ENCODE measurements at places on chromosomes 3 and 15.

DNA sequence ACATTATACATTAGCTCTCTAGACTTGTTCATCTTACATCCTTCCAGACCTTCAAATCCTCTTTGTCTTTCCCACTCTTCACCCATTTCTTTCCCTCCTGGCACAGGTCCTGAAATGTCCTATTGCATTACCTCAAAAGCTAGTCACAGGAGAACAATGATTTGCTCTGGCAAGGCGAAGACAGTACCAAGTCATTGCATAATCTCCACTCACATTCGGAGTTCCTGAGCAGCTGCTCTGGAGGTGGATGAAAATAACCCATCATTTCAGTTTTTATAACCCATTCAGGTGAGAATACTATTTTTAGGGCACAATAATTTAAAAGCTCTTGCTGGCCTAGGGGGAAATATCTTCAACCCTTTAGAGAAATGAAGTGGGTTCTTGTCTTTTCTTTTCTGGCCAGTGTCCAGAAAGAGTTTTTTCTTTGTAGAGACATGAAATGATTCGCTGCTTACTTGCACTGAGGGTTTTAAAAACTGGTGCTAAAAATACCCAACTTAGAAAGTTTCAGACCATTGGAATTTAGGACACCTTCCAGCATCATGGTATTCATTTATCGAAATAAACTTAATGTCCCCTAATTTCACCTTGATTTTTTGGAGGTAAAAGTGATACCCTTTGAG is 23.4 kb upstream of the DYNC1LI1 start:
- DNase-seq = no peak

DNA sequence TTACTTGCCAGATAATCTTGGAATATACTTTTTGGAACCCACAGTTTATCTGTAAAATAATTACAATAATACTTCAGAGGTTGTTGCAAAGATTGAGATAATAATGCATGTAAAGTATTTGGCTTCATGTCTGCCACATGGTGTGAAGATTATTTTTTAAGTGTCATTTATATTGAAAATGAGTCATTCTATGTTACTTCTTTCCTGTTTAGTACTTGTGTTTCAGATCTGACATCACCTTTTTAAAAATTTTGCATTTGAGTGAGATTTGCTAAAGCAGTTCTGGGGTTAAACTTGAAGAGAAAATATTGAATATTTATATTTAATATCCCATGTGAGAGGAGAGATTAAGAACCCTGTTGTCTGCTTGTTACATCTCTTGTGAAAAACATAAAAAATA is 31.2 kb downstream of the IQGAP1 start:
- DNase-seq = no peak

- DNase-seq = no peak
Observed at GRCh38 chr15:38509152-38509551, 55.2 kb downstream of the FAM98B start.

- no peak for DNase-seq
Observed at GRCh38 chr15:47587940-47588802, 129.1 kb upstream of the SEMA6D start.

DNA sequence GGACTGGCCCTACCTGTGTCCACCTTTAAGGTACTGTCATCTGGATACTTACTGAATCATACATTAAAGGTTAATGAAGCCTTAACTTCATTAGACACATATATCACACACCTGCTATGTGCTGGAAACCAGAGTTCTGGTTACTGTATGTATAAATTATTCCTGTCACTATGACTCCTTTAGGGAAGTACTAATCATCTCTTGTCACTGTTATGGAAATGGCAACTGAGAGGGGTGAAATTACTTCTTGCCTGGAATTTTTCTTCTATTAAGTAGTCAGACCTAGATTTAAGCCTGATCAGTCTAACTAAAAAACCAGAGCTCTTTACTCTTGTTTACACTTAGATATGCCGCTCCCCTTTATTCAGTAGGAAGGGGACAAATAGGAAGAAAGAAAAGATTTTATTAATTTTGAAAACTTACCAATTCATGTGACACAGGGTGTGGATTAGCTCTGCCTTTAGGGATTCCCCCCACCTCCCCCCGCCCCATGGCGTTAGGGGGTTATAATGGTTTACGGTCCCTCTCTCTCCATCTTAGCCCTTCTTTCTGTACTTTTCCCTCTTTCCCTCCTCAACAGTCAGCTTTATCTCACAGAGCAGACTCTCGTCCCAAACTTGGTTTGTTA is 152.5 kb downstream of the KLHL25 start:
- no peak for DNase-seq

- DNase-seq = no peak
Observed at GRCh38 chr3:131216801-131217200, 164.8 kb upstream of the NUDT16 start.

DNA sequence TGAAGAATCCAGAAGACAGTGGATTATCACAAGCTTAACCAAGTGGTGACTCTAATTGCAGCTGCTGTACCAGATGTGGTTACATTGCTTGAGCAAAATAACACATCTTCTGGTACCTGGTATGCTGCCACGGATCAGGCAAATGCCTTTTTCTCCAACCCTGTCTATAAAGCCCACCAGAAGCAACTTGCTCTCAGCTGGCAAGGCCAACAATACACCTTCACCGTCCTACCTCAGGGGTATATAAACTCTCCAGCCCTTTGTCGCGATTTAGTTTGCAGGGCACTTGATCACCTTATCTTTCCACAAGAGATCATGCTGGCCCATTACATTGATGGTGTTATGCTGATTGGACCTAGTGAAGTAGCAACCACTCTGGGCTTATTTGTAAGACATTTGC is 52.6 kb downstream of the PAQR5 start:
- DNase-seq = no peak

GRCh38 chr3:95721938-95722337 is 1092.5 kb upstream of the EPHA6 start:
- DNase-seq = no peak

GRCh38 chr3:46094506-46094905 is 67.2 kb upstream of the XCR1 start:
- no peak for DNase-seq

- no peak for DNase-seq
Observed at GRCh38 chr3:105351821-105352220, 14.9 kb upstream of the ALCAM start.

Measured in activated CD8-positive, alpha-beta memory T cell treated with anti-CD3 and anti-CD28 coated beads for 1 hour (primary cell).